Activated CD4-positive, alpha-beta T cell treated with anti-CD3 and anti-CD28 coated beads for 36 hours (primary cell): ENCODE measurements at places on chromosomes 2 and 18. TPM values are rescaled to one million over a fixed set of nuclear protein-coding genes. Genes with fewer than 3 reads are reported as not detected.
A peak's percentile ranks its signal among the peaks of the same experiment; 100 is the strongest.

CAVIN2 gene
- not detected for total RNA-seq

CD8B2 gene
- 0.09 TPM for total RNA-seq

C1GALT1C1L gene
- total RNA-seq, result not detected

SLC16A14 gene
- 1.2 TPM for total RNA-seq

GRCh38 chr18:74139411-74139810 is 8.2 kb downstream of the FBXO15 start:
- peak; percentile 22 for DNase-seq

DNA sequence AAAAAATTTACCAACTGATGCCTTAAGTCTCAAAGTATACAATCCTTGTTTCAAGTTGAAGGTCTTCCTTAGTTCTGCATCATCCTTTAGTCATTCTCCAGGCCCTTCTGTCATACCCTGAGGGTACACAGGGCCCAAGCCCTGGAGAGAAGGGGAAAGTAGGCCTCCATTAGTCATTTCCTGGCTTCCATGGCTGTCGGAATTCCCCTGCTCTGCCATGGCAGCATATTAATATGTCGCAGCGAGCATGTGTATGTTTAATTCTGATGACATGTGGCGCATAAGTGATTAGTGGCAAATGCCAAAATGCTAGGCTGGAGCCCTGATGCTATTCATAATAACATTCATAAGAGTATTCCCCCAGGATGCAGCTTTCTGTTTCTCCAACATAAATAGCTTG is 22.1 kb downstream of the GPR39 start:
- peak; percentile 17 for DNase-seq

DNA sequence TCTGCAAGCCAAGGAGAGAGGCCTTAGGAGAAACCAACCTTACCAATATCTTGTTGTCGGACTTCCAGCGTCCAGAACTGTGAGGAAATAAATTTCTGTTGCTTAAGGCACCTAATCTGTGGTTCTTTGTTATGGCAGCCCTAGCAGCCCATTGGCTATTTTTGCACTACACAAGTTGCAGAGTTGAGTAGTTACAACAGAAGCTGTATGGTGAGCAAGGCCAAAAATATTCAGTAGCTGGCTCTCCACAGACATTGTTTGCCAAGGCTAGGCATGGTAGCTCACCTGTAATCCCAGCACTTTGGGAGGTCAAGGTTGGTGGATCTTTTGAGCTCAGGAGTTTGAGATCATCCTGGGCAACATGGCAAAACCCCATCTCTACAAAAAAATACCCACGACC is 27.1 kb upstream of the SCYGR1 start:
- DNase-seq, result no peak

GRCh38 chr2:14385043-14385442 is 247.5 kb upstream of the LRATD1 start:
- no peak for DNase-seq

GRCh38 chr2:7633566-7634153 is 716.4 kb downstream of the RNF144A start:
- DNase-seq, result no peak

- no peak for DNase-seq
Measured at GRCh38 chr2:2166881-2167280, 164.2 kb downstream of the MYT1L start.

DNA sequence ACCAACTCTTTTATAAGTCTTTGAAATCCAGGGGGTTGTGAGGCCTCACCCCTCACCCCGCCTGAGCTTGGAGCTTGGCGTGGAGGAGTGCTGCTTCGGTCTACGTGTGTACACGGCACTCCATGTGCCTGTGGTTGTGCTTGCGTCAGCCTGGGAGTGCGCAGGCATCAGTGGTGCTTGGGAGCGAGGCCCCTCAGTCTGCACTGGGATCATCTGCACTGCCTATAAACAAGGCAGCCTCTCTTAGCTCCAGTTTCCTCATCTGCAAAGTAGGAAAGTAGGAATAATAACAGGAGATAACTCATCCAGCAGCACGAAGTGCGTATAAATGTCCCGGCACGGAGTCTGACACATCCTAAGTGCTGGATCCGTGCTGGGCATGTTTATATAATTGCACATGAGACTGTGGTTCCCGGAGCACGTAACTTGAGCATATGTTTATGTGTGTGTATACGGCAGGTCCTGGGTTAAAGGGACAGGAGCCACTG is 1.2 kb downstream of the GYPC start:
- peak; percentile 74 for DNase-seq
